ENCODE measurements at places on chromosomes 12 and 14.
A peak's percentile ranks its signal among the peaks of the same experiment; 100 is the strongest.

GRCh38 chr14:105199093-105199492 is 18.0 kb upstream of the NUDT14 start:
- DNase-seq: no peak

GRCh38 chr14:78297858-78298257 is 127.7 kb downstream of the NRXN3 start:
- no peak for DNase-seq

DNA sequence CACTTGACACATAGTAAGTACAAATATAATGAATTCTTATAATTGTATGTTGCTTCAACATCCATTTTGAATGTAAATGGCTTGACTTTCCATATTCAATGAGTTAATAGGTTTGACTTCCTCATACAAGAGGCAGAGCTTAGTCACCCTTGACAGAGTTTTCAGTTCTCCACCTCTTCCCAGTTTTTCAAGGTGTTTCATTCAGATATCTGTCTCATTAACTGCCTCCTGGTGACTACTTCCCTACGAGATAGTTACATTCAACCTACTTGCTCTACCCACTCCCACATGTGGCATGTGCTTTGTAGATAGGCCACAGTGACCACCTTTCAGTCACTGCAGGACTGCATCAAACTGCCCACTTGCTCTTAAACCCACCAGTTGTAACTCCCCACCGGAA is 60.0 kb downstream of the MYF5 start:
- no peak for DNase-seq

DNA sequence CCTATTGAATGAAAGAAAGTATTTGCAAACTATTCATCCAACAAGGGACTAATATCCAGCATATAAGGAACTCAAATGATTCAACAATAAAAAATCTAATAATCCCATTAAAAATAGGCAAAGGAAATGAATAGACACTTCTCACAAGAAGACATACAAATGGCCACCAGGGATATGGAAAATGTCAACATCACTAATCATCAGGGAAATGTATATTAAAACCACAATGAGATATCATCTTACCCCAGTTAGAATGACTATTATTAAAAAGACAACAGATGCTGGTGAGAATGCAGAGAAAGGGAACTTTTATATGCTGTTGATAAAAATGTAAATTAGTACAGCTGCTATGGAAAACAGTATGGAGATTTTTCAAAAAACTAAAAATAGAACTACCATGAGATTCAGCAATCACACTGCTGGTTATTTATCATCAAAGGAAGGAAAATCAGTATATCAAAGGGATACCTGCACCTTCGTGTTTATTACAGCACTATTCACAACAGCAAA is 89.3 kb downstream of the GARIN6 start:
- DNase-seq: no peak

DNA sequence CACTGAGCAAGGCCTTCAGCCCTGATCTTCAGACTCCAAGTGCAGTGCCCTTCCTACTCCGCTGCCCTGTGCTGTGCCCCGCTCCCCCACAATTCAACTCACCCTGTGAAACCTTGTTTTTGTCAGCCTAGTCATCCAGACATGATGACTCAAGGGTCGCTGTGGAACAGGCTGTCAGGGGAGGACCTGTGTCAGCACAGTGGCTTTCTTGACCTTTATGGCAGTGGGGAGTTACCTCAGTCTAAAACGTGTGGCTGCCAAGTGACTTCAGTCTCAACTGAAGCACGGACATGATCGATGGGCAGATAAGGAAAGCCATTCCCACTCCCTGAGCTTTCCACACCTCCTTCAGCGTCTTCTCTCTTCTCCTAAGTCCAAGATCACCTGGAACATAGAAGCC is 16.3 kb upstream of the FLVCR2 start:
- DNase-seq: no peak

- no peak for DNase-seq
Measured at GRCh38 chr14:75230140-75230792, 48.4 kb upstream of the FOS start.

GRCh38 chr14:68586896-68587751 is 205.7 kb downstream of the ZFP36L1 start:
- no peak for DNase-seq

GRCh38 chr12:47867495-47867941 is 37.3 kb downstream of the VDR start:
- DNase-seq: peak; percentile 58

- no peak for DNase-seq
Measured at GRCh38 chr14:98138666-98139065, 1133.3 kb downstream of the BCL11B start.

- no peak for DNase-seq
Measured at GRCh38 chr12:9926876-9927275, 5.3 kb downstream of the CLEC2A start.

Measured in glomerular endothelial cell (primary cell).